Activated T-helper 17 cell treated with anti-CD3 and anti-CD28 coated beads, Interleukin-2, amount 50 U/mL, for 72 hours (primary cell): ENCODE measurements at places on chromosomes 7 and 10.

DNA sequence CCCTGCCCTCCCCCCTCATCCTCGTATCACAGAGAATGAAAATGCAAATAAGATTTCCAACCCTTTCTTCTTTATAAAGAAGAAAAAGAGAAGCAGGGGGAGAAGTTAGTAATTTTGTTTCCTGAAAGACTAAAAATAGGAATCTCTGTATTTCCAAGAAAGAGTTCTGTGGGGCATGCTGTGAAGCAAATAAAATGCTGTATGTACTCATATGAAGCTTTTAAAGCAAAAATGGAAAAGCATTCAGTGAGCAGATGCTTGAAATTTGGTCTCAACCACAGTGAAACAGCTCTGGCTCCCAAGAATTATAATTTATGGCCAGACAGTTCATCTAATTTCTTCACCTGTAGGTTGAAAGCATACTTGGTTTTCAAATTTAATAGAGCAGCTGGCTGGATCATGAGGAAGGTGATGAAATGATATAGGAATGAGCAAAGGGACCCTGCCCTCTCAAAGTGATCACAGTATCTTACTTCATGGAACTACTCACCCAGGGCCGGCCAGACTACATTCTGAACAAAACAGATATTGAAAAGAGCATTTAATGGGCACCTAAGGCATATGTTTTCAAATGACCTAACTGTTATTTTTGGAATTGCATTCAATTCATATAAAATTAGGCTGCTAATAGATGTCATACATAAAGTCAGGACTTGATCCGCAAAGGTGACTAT, 31.4 kb downstream of the SVIL start:
- ATAC-seq = no peak

DNA sequence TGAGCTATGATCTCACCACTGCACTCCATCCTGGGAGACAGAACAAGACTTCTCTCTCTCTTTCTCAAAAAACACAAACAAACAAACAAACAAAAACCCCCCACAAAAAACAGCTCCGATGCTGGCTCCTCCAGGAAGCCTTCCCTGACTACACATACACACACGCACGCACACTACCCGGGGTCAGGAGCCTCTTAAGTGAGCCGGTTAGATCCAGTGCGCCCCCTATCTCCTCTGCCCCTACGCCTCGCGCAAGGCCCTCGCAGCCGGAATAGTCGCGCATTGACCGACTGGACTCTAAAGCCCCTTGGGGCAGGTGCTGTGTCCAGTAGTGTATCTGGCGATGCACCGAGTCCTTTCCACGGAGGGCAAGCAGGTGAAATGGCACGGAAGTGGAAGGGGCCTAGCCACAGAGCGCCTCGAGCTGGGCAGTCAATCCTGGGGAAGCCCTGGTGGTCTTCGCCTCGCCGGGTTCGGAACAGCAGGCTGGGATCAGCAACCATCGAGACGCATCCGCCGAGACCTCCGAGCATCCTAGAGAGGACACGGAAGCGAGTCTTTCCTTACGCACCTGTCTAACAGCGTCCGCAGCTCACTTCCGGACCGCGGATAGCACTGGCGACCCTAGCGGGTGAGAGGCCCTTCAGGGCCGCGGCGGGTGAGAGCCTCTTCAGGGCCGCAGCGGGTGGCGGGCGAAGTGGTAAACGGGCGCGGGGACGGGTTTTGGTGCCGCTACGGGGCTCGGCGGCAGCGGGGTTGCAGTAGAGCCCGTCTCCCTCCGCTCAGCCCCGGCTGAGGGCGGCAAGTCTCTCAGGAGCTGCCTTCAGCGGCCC, at the start of gene ZSCAN25:
Gene ZSCAN25, plus strand, starts transcription at position 588 of the 833 bp plus-strand sequence. CDS start 2,661 bp downstream, outside the sequence.
- peak; percentile 94 for ATAC-seq

DNA sequence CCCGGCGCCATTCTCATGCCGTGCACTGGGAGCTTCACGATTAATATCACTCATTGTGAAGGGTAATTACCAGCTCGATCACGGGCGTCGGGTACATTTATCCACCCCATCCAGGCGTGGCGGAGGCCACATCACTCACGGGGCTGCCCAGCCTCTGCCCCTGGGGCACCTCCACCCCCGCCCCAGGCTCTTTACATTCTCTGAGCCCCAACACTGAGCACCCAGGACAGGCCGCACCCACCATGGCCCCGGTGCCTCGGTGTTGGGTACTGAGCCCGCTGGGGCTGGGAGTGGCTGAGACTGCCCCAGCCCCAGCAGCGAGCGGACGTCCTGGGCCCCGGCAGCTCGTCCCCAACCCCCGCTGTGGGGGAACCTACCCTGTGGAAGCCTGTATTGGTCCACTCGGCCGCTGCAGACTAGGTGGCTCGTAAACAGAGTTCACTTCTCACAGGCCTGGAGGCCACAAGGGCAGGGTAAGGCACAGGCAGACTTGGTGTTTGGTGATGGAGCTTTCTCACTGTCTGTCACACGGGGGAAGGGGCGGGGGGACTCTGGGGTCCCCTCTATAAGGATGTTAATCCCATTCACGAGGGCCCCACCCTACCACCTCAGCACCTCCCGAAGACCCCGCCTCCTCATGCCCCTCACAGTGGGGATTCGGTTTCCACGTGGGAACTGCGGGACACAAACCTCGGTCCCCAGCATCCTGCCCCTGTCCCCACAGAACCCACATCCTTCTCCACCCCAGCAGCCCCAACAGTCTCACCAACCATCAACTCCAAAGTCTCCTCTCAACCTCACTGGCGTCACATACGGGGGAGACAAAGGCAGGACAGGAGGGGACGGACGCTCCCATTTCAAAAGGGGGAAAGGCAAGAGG, 184.1 kb downstream of the ELFN1 start:
- ATAC-seq = peak; percentile 48

- no peak for ATAC-seq
Measured at GRCh38 chr10:102564209-102564834, 60.5 kb downstream of the SUFU start.

GRCh38 chr10:79049931-79050895, 18.6 kb upstream of the ZMIZ1 start:
- ATAC-seq = peak; percentile 82

DNA sequence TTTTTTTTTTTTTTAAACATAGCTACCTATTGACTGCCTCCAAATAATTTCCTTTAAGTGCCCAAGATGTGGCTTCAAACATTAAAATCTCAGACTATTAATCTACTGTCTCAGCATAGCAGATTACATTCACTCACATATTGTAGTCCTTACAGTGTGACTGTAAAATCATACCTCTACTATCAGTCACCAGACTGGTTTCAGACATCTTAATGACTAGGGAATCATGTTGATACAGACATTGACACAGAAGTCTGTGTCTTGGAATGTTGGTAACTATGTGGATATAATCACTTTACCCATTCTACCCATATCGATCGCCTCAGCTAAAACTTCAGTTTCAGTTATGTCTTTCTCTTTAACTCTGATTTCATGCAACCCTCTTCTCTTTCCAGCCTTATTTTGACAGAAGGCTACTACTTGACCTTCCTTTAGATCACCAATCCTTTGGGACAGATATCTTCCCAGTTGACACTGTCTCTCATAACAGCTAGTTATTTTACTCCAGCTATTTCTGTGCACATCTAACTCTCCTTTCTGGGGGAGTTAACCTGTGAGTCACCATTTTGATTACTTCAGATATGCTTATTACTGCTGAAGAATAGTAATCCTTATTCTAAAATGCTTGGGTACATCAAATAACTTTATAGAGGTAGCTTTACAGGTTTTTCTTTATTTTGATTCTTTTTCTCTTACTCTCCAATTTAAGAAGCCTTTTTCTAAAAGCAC, 7.0 kb downstream of the TNKS2 start:
- peak; percentile 52 for ATAC-seq

GRCh38 chr10:62374862-62375710, 917 bp downstream of the ZNF365 start:
- ATAC-seq = no peak

- ATAC-seq = no peak
Measured at GRCh38 chr7:53965716-53966115, 576.5 kb upstream of the VSTM2A start.

- ATAC-seq = no peak
Measured at GRCh38 chr7:79050603-79051002, 402.9 kb downstream of the MAGI2 start.

GRCh38 chr10:97456686-97457065, 10.7 kb downstream of the ZDHHC16 start:
- no peak for ATAC-seq

GRCh38 chr7:28718545-28718944, 239.6 kb downstream of the TRIL start:
- ATAC-seq = no peak

DNA sequence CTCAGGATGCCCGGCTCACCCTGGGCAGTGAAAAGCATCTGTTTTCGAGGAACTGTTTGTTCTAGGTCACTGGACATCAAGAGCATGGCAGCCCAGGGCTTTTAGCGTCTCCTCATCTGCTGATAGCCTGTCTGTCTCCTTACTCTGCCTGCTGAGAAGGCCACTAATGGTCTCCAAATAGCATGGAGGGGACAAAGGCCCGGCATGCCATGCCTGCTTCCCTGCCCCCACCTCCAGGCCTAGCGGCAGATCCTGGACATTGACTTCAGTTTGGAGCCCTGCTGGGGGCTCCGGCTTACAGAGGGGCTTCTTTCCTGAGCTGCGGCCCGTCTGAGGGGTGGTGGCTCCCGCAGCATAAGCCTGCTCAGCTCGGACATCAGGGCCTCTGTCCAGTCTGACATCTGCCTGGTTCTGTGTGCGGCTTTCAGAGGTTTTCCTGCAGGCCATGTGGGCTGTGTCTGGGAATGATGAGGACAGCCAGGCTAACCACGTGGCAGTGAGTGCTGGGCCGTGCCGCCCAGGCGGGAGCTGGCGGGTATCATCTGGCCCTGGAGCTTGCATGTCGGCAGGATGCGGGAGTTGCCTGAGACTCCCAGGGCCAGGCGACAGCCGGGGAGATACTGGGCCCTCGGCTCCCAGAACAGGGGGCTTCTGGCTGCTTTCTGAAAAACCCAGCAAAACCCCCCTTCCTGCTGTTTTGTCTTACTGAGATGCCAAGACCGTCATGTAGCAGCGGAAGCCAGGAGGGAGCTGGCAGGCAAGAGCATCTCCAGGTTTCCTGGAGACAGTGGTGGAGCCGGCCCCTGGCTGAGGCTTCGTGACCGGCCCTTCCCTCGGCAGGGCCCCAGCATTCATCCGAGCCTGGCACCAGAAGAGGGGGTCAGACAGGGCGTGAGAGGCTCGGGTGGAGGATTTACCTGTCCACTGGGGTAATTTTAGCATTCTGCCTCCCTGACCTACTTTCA, 9.2 kb downstream of the PFKFB3 start:
- no peak for ATAC-seq

GRCh38 chr7:39952374-39952773, 2.3 kb downstream of the CDK13 start:
- ATAC-seq = no peak

DNA sequence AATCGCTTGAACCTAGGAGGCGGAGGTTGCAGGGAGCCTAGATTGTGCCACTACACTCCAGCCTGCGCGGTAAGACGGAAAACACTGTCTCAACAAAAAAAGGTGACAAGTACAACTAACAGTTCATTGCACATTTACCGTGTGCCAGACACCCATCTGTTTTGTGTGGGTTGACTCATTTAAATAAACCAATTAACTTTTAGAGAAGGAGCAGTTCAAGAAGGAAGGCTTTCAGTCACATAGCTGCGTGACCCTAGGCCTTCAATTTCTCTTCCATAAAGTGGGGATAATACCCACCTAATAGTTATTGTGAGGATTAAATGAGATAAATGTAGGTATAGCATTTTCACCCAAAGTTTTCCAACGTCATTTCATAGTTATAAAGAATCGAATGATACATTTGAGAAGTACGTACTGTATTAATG, 52.3 kb upstream of the KDM7A start:
- peak; percentile 2 for ATAC-seq

DNA sequence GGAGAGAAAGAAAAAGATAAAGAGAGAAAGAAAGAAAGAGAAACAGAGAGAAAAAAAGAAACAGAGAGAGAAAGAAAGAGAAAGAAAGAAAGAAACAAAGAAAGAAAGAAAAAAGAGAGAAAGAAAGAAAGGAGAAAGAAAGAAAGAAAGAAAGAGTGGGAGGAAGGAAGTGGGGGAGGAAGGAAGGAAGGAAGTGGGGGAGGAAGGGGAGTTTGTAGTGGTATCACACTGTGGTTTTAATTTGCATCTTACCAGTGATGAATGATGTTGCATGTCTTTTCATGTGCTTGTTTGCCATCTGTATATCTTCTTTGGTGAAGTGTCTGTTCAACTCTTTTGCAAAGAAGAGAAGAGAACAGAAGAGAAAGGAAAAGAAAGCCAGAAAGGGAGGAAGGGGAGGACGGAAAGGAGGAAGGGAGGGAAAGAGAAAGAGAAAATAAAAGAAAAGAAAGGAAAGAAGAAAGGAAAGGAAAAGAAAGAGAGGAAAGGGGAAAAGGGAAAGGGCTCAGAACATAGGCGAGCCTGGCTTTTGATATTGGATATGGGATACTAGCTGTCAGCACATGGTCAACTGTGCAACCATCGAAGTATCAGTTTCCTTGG, 79.2 kb upstream of the FRMD4A start:
- peak; percentile 57 for ATAC-seq

DNA sequence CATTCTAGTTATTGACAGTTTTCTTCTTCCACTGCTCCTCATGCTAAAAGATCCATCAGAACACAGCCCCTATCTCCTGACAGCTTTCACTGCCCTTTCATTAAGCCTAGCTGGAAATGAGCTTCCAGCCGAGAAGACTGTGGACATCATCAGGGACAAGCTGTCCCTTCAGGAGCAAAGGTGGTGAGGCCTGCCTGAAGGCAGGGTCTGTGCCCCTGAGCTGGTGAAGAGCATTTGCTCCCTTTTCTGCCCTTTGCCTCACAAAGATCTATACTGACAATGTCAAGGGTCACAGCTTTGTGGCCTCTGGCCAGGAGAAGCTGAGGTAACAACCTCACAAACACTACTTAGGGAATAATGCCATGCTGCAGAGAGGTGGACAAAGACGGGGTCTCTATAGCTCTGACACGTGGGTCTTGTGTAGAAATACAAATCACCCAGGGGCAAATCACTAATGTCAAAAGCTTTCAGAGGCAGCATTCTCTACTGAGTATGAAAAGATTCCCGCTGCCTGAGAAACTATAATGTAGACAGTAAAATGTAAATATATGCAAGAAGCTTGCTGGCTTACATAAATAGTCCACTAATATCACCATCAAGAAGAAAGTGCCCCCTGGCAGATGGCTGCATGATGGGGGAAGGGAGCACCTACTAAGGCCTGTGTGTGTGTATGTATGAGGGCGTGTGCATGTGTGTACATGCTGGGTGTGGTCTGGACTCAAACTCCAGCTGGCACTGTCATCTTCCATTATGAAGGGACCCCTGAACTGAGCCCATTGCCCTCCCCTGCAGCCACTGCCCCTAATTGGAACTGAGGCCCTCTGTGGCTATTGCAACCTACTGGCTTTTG, 55.8 kb downstream of the HBP1 start:
- no peak for ATAC-seq

DNA sequence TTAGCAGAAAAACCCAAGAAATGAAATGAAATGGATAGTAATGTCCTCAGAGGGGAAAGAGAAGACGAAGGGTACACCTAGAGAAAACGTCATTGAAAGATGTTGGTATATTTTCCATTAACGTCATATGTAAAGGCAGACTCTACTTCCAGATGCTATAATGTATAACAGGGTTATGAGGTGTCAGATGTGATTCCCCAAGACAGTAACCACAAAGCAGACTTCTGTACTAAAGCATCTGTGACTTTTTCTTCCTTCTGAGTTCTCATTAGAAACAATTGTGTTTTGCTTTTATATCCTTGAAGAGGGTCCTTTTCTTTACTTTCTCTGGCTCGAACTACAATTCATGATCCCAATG, 37.4 kb downstream of the LRRC72 start:
- peak; percentile 60 for ATAC-seq

GRCh38 chr10:73228247-73228646, 18.8 kb downstream of the DNAJC9 start:
- ATAC-seq = no peak

- peak; percentile 20 for ATAC-seq
Measured at GRCh38 chr10:103763374-103764202, 91.8 kb downstream of the SH3PXD2A start.
